ENCODE measurements at places on chromosomes 12 and 14.

DNA sequence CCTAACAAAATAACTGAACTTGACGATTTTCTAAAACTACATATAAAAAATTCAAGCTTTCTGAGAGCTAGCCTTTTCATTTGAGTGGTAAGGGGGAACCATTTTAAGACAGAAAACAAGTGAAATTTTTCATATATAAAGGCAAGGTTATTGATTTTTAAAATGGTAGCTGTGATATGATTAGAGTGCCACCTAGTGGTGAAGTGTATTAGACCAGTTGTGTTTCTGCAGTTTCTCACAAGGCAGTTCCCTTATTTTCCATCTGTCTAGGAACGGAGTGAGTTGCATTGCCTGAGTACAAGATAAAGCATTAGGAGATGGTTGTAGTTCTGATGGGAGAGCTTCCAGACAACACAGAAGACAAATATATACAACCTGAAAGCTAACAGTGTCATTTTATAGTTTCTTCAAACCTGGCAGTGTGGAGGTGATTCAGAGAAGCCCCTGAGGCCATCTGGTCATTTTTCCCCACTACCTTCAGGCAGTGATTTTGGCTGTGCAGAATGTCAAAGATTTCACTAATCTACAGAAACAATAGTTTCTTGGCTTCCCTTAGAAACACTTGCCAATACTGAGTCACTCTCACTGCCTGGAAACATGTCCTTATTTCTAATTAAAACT is 180.8 kb downstream of the C12orf50 start:
- H3K4me1 ChIP-seq, result no peaks in the 10 kb centered on the region
- H3K4me3 ChIP-seq, result no peak overlapping the region
- H3K36me3 ChIP-seq, result no peaks in the 10 kb centered on the region
- peak; percentile 5 for DNase-seq
- no peaks in the 10 kb centered on the region for H3K27me3 ChIP-seq

DNA sequence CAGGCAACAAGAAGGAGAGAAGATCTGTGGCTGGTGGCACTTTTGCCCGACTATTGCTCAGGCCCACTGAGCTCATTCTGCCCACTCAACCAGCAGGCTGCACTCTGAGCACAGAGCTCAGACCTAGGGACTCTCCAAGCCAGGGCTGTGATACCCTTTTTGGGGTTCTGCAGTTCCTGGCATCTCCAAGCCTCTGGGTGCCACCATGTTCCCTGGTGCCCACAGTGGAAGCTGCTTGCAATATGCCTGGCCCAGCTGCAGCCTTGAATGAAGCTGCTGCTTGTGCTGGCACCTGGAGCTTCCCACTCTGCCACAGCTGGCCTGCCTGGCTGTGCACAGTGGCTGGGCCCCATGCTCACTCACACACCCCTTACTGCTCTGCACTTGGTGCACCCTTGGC is 236.1 kb downstream of the ADGRD1 start:
- H3K27ac ChIP-seq, result no peak overlapping the region
- peaks cover 8% of the 10 kb centered on the region for H3K27me3 ChIP-seq
- no peaks in the 10 kb centered on the region for H3K4me1 ChIP-seq
- no peak for DNase-seq
- no peak overlapping the region for H3K4me3 ChIP-seq

- H3K4me1 ChIP-seq, result no peaks in the 10 kb centered on the region
- peaks cover 35% of the 10 kb centered on the region for H3K36me3 ChIP-seq
- DNase-seq, result no peak
- no peaks in the 10 kb centered on the region for H3K27me3 ChIP-seq
- H3K4me3 ChIP-seq, result no peak overlapping the region
- no peak overlapping the region for H3K27ac ChIP-seq
Measured at GRCh38 chr12:26406813-26407212, 211.4 kb downstream of the SSPN start.

GRCh38 chr12:94225947-94226630 is 77.7 kb downstream of the PLXNC1 start:
- no peaks in the 10 kb centered on the region for H3K36me3 ChIP-seq
- H3K27ac ChIP-seq, result no peak overlapping the region
- peaks cover under 1% of the 10 kb centered on the region for H3K4me1 ChIP-seq
- no peaks in the 10 kb centered on the region for H3K27me3 ChIP-seq
- no peak overlapping the region for H3K4me3 ChIP-seq

- no peak overlapping the region for H3K4me3 ChIP-seq
- no peak for DNase-seq
- no peaks in the 10 kb centered on the region for H3K36me3 ChIP-seq
- H3K4me1 ChIP-seq, result peaks cover 12% of the 10 kb centered on the region
- H3K27me3 ChIP-seq, result no peaks in the 10 kb centered on the region
Measured at GRCh38 chr14:87623616-87624015, 369.4 kb downstream of the GALC start.

DNA sequence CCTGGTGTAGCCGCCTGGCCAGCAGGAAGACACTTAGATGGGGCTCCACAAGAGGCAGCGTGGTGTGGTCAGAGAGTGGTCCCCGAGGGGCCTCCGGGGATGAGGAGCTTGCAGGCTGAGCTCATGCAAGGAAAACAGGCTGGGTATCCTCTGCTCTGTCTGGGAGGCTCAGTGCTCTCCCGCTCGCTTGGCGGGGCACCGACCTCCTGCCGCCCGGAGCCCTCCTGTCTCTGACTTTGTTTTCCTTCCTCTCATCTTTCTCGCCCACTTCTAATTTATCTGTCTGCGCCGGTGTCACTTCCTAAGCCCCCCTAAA is 31.3 kb upstream of the DLK1 start:
- H3K4me3 ChIP-seq, result no peak overlapping the region
- H3K36me3 ChIP-seq, result no peaks in the 10 kb centered on the region
- peaks cover 49% of the 10 kb centered on the region for H3K27me3 ChIP-seq
- H3K27ac ChIP-seq, result no peak overlapping the region

DNA sequence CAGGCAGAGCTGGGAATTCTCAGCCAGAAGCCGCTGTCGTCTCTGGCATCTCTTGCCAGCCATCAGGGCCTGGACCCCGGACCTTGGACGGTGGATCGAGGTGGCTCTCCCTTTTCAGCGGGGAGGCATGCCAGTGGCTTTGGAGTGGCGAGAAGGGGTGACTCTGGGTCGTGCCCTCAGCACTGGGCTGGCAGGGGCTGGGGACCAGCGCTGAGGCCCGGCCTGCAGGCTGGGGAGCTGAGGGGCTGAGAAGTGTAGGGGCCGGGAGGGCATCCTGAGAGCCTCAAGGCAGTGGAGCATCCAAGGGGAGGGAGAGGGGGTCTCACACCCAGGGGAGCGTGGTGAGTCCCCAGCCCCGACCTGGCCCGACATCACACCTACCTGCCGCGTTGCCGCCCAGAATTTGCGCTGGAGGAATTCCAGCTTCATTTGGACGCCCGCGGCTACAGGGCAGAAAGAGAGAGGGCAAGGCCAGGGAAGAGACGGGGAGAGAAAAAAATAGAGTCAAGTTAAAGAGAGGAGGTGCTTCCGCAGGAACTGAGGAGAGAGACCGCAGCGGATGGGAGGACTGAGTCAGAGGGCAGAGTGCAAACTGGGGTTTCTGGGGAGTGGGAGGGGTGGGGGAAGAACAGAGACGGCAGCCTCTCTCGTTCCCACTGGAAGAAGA is 9.0 kb upstream of the LRTM2 start:
- H3K27ac ChIP-seq, result no peak overlapping the region
- H3K36me3 ChIP-seq, result no peaks in the 10 kb centered on the region
- peaks cover 9% of the 10 kb centered on the region for H3K27me3 ChIP-seq
- H3K4me3 ChIP-seq, result no peak overlapping the region
- no peak for DNase-seq
- no peaks in the 10 kb centered on the region for H3K4me1 ChIP-seq

DNA sequence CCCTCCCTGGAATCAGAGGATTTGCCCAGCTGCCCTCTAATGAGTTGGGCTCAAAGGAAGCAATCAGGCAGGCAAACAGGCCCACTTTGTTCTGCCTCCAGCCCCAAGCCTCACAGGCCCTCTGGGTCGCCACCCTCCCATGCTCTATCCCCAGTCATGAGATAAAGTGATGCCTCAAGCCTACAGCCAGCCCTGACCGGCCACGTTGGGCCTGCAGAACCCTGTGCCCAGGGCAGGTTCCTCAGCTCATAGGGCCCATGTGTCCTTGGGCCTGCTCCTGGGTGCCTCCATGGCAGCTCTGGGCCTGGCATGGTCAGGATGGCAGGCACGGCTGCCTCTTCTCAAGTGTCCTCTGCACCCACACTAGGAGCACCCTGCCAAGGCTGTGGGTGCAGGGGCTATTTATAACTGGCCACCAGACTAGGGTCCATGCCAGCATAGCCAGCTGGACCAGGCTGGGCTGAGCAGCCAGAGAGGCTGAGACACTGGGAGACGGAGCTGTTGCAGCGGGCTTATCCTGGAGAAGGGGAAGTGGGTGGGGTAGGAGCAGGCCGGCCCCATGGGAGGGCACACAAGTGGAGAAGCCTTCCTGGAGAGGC is 20.2 kb downstream of the HDAC7 start:
- no peaks in the 10 kb centered on the region for H3K27me3 ChIP-seq
- DNase-seq, result peak; percentile 70
- no peak overlapping the region for H3K4me3 ChIP-seq
- peaks cover 14% of the 10 kb centered on the region for H3K36me3 ChIP-seq

DNA sequence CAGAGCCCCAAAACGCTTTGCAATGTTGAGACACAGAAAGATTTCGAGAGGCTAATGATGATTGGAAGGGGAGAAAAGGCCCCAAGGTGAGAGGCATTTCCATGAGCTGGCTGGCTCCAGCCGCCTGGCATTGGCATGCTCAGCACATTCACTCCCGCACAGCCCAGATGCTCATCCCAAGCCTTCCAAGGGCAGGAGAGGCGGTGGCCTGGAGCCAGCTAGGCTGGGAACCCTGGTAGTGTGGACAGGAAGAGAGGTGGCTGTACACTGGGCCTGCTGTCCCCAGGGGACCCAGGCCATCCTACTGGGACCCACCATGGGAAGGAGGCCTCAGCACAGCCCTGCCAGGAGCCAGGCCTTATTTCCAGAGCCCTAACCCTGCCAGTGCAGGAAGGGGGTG is 72.2 kb downstream of the SPTB start:
- DNase-seq, result peak; percentile 51
- peak overlapping the region; percentile 72 for H3K27ac ChIP-seq
- H3K4me1 ChIP-seq, result no peaks in the 10 kb centered on the region
- no peak overlapping the region for H3K4me3 ChIP-seq
- H3K36me3 ChIP-seq, result no peaks in the 10 kb centered on the region

DNA sequence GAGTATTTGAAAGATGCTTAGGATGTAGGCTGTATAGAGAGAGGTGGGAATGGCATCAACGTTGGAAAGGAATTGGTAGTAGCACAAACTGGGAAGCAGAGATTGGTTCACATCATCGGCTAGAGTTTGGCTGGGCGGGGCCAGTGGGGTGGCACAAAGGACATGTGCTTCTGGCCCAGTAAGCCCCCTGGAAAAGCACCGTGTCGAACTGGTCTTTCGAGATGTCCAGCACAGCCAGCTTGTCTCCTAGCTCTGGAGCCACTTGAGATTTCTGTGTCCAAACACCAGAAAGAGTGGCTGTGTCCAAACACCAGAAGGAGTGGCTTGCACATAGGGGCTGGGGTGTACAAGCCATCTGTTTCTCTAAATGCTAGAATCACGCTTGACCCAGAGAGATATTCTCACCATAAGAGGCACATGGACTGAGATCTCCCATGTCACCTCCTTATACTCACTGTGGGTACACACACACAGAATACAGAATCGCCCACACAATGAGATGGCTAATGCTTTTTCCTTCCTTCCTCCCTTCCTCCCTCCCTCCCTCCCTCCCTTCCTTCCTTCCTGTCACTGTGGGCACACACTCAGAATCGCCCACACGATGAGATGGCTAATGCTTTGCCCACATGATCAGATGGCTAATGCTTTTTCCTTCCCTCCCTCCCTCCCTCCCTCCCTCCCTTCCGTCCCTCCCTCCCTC is 41.8 kb upstream of the KCNK13 start:
- no peaks in the 10 kb centered on the region for H3K4me1 ChIP-seq
- DNase-seq, result no peak
- no peaks in the 10 kb centered on the region for H3K36me3 ChIP-seq
- H3K27ac ChIP-seq, result no peak overlapping the region
- no peak overlapping the region for H3K4me3 ChIP-seq

DNA sequence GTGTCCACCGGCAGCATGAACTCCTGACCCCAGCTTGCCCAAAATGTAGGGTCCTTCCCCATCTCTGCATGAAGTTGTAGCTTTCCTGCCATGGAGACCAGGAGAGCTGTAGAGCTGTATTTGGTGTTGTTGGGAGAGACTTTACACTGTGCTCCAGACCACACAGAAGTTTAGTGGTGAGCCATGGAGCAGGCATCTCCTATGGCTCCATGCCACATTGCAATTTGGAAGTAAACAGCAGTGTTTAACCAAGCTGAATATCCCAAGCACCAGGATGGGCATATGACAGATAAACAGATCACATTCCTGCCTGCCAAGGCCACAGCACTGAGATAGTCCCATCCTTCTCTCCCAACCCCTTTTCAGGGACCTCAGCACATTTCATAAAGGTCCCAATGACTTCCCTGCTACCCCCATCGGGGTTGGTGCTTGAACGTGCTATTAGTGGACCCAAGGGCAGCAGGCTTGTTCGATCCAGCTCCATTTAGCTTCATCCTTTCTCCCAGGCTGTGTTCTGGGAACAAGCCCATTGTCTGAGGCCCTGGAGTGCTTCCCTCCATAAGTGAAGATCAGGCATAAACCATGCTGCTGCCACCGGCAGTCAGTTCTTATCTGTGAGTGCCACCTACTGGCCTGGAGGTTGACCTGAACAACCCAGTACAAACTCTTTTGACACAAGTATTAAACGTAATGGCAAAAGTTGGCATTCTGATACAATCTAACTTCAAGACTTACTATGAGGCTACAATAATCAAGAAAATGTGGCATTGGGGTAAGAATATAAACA is 172.3 kb upstream of the ATXN7L3B start:
- no peaks in the 10 kb centered on the region for H3K4me1 ChIP-seq
- no peaks in the 10 kb centered on the region for H3K36me3 ChIP-seq
- no peaks in the 10 kb centered on the region for H3K27me3 ChIP-seq
- H3K27ac ChIP-seq, result no peak overlapping the region

DNA sequence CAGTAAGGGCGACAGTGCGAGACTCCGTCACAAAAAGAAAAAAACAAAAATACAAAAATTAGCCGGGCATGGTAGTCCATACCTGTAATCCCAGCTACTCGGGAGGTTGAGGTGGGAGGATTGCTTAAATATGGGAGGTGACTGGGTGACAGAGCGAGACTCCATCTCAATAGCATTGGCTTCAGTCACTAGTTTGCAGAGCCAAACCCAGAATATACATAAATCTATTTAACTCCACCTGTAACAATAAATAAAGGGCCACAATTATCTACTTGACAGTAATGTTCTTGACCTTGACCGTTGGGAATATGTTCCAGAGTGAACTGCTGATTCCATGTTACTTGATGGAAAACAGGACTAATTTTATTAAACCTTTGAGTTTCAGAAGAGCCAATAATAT is 198.9 kb upstream of the MDGA2 start:
- H3K4me3 ChIP-seq, result no peak overlapping the region
- no peaks in the 10 kb centered on the region for H3K4me1 ChIP-seq
- H3K27me3 ChIP-seq, result no peaks in the 10 kb centered on the region
- DNase-seq, result no peak

DNA sequence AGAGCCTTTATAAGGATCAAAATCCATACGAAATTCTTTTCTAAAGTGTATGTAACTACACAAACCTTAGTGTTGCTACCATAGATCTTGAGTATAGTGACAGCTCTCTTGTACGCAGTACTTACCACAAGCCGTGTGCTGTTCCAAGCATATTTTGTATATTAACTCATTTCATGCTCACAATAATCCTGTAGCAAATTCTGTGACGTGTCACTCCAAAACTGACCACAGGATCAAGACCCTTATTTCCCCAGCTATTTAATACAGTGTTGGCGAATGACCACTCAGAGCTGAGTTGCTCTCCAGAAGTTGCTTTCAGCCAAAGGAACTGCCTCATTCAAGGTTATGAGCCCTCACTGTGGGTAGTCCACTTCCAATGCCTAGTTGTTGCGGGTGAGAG is 169.8 kb downstream of the BTG1 start:
- DNase-seq, result no peak
- no peaks in the 10 kb centered on the region for H3K36me3 ChIP-seq
- H3K27me3 ChIP-seq, result no peaks in the 10 kb centered on the region
- peaks cover 28% of the 10 kb centered on the region for H3K4me1 ChIP-seq
- no peak overlapping the region for H3K4me3 ChIP-seq
- no peak overlapping the region for H3K27ac ChIP-seq

All from heart right ventricle (tissue), 16 donors.